Esophagus squamous epithelium (tissue), 5 donors: ENCODE measurements at places on chromosomes 16 and 17.

DNA sequence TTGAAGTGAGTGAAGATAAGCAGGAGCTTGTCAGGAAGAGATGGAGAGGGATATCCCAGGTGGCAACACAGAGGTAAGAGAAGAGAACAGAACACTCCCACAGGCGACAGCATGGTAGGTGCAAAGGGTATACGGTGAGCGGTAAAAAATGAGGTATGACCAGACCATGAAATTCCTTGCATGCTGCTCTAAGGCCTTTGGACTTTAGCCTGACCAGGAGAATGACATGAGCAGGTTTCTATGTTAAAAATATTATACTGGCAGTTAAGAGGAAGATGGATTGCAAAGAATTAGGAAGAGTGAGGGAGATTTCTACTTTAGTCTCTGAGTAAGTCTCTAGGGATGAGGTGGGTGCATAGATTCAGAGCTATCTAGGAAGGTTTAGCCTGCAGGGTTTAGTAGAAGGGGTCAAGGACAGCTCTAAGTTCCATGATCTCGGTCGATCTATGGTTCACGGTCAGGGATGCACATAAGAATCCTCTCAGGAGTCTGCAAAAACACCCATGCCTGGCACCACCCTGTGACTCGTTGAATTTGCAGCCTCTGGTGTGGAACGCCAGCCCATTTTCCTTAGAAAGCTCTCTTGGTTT, 65.7 kb downstream of the HLF start:
- no peak for DNase-seq

DNA sequence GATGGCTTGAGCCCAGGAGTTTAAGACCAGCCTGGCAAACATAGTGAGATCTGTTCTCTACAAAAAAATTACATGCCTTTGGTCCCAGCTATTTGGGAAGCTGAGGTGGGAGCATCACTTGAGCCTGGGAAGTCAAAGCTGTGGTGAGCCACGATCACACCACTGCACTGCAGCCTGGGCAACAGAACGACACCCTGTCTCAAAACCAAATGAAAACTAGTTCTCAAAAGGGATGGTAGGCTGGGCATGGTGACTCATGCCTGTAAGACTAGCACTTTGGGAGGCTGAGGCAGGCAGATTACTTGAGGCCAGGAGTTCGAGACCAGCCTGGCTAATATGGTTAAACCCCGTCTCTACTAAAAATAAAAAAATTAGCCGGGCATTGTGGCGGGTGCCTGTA, 31.1 kb downstream of the PPM1D start:
- no peak for DNase-seq

DNA sequence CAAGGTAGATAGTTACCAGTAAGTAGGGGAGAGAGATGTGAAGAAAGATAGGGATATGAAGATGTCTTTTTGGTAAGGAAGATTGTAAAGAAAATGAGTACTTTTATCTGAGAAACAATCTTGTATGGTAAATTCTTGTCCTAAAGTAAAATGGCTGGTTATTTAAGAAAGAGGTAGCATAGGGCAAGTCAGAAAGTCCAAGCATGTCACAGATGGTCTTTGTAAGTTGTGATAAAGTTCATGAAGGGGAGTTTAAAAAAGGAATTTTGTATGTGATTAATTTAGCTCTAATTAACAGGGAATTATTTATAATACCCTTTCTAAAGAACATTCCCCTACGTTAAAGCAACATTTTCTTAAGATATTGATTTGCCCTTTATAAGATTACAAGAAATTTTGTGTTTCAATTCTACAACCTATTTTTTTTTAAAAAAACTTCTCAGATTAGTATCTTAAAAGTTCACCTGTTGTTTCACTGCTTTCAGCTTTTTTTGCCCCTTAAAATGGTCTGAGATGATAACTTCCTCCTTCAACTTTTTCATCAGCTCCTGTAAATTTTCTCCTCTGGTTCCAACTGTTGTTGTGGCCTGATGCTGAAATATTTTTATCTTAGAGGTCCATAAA, 16.2 kb upstream of the CPHXL start:
- no peak for DNase-seq

DNA sequence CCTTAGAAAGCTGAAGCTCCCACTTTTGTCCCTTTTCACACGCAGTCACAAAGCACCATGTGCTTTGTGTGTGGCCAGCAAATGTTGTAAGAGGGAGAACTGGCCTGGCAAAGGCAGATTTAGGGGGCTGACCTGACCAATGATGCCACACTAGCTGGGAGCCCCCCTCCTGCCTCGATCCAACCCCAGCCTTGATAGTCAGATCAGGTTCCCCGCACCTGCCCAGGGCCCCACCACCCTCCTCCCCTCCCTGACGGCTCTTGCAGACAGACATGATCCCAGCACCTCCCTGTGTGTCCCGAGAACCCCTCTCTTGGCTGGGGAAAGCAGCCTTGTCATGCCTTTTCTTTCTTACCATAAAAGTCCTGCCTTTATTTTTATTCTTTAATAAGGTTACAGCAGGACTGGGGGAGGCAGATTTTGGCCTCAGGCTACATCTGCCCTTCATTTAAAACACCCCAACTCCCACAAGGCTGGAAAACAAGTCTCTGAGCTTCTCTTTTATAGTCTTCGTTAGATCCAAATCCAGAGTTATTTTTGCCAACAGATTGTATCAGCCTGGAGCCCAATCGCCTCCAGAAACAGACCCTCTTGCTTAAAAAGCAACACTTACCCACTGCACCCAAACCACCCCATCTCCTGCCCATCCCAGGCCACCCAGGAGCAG, 201.8 kb upstream of the CDH5 start:
- no peak for DNase-seq

DNA sequence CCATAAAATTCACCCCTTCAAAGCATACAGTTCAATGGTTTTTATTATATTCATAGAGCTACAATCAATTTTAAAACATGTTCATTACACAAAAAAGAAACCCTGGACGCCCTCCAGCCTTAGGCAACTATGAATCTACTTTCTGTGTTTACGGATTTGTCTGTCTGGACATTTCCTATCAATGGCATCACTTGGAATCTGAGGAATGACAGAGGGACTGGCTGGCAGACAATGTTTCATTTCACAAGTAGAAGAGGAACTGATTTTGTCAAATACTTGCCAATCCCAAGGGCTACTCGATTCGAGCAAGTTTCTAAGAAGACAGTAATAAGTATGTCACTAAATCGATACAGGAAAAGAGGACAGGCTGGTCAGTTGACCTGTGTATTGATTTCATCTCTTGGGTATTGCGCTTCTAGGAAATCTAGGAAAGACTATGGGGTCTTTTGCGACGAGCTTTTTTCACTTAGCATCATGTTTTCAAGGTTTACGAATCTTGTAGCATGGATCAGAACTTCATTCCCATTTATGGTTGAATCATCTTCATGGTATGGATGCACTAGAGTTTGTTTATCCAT, 56.6 kb downstream of the RGS9 start:
- no peak for DNase-seq
